ENCODE measurements at places on chromosomes 7 and 10.

GRCh38 chr7:16586081-16586874 is 59.3 kb downstream of the ANKMY2 start:
- DNase-seq: no peak

DNA sequence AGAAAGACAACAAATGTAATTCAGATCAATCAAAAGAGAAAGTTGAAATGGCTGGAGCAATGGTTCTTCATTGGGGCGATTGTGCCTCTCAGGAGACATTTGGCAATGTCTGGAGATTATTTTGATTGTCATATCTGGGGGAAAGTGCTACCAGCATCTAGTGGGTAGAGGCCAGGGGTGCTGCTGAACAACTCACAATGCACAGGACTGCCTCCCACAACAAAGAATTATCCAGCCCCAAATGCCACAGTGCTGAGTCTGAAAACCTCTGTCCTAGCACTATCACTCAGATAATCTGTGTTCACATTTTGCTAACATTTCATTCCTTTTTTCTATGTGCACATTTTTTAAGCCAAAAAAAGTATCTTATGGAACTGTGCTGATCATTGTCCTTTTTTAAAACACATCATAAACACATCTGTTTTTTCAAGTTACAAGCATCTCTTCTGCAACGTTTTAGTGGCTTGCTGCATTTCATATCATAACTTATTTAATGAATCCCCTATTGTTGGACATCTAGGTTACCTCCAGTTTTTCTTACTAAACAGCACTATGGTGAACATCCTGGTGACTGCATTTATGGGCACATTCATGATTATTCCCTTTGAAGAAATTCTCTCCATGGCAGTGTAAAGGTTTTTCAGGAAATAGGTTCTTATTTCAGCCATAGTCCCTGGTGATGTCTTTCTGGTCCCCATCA is 114.2 kb downstream of the C10orf105 start:
- DNase-seq: no peak

- no peak for DNase-seq
Measured at GRCh38 chr10:115125505-115125904, 32.3 kb downstream of the ATRNL1 start.

GRCh38 chr7:115127399-115128021 is 205.6 kb downstream of the MDFIC start:
- DNase-seq: no peak

GRCh38 chr10:102597131-102597991 is 46.9 kb upstream of the TRIM8 start:
- peak; percentile 24 for DNase-seq

- no peak for DNase-seq
Measured at GRCh38 chr10:98396096-98397063, 18.6 kb downstream of the PYROXD2 start.

- no peak for DNase-seq
Measured at GRCh38 chr7:106290319-106290718, 5.5 kb upstream of the NAMPT start.

GRCh38 chr7:23106057-23106822 is 655 bp downstream of the KLHL7 start:
- no peak for DNase-seq

Data from cerebellar nuclear complex (tissue), 1 donor.